ENCODE measurements at places on chromosomes 12 and 14.

GRCh38 chr14:62304257-62304656 lies 542.0 kb downstream of the SNAPC1 start:
- no peak for DNase-seq

DNA sequence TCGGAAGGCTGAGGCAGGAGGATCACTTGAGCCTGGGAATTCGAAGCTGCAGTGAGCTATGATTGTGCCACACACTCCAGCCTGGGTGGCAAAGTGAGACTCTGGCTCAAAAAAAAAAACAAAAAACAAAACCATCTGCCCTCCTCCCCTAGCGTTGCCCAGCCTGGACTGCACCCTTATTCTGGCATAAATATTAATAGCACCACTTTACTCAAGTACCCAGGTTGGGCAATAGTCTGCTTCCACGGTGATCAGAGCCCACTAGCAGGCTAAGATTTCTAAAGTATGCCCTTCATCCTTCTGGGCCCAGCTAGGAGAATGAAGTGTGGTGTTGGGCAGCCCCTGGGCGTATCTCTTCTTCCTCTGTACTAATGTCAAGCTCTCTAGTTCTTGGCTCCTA lies 33.3 kb downstream of the KCTD10 start:
- DNase-seq = no peak

- DNase-seq = no peak
Observed at GRCh38 chr12:126950266-126950665, 1316.7 kb upstream of the TMEM132C start.

GRCh38 chr12:94207849-94208621 lies 59.7 kb downstream of the PLXNC1 start:
- no peak for DNase-seq

DNA sequence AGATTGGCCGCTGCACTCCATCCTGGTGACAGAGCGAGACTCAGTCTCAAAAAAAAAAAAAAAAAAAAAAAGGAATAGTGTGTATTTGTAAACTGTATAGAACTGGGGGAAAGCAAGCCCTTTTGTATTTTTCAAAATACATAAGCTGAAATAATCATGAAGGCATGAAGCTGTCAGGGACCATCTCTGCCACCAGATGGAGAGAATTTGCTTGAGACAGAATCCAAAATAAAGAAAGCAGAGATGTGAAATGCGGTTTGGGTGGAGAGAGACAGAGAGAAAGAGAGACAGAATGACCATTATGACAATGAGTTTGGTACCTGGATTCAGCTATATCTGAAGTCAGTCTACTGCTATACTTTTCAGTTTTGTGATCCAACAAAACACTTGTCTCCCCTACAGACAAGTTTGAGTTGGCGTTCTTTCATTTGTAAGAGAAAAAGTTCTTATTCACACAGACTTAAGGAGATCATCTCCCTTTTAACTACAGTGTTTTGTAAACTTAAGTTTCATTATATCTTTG lies 155.7 kb upstream of the LRIG3 start:
- DNase-seq = no peak

DNA sequence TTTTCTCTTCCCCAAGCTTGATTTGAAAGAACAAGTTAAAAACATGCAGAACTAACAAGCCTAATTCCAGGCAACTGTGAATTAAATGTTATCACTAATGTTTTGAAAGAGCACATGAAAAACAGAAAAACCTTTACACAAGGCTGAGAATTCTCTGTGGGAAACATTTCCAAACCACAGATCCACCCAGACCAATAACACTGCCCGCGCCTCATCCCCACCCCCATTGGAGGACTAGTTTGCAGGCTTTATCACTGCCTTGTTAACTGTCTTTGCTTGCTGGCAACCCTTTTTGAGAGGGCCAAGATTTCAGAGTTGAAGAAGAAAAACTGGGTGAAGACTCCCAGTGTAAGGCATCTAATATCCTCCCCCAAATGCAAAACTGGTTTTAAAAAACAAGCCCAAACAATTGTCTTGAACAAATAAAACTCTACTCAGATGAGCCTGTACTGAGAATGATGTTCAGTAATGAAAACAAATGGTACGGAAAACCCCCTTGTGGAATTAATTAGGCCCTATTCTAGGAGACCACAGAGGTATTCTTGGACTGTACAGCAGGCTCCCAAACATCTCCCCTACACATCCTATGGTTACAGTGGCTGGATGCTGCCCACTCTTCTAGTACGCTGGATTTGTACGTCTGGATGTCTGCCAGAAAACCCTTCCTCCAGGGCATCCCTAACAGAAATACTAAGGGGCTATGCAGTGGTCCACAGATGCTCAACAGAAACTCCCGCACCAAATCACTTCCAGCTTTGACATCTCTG lies 5.8 kb downstream of the MAX start:
- no peak for DNase-seq

DNA sequence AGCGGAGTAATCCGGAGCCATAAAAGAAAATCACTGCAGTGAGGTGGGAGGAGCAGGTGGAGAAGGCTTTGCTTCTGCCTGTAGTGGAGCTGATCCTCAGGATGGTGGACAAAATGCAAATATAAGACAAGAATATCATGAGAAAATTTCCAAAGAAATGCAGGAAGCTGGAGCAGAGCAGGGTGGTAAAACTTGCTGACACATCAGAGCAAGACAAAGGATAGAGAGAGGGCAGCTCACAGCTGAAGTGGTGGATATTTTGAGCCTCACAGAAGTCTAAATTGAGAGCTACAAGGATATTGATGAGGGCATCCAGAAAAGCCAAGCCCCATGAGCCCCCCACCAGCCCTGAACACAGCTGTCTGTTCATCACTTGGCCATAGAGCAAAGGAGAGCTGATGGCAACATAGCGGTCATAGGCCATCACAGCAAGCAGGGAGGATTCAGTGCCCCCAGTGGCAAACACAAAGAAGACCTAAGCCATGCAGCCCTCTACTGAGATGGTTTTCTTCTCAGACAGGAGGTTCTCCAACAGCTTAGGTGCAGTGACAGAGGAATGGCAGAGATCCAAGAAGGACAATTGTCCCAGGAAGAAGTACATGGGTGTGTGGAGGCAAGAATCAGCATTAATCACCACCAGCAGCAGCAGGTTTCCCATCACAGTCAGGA lies 30.0 kb upstream of the ANP32D start:
- DNase-seq = no peak

- no peak for DNase-seq
Observed at GRCh38 chr14:95163666-95164065, 6.3 kb upstream of the DICER1 start.

- DNase-seq = no peak
Observed at GRCh38 chr12:58341791-58342190, 400.4 kb downstream of the ATP23 start.

DNA sequence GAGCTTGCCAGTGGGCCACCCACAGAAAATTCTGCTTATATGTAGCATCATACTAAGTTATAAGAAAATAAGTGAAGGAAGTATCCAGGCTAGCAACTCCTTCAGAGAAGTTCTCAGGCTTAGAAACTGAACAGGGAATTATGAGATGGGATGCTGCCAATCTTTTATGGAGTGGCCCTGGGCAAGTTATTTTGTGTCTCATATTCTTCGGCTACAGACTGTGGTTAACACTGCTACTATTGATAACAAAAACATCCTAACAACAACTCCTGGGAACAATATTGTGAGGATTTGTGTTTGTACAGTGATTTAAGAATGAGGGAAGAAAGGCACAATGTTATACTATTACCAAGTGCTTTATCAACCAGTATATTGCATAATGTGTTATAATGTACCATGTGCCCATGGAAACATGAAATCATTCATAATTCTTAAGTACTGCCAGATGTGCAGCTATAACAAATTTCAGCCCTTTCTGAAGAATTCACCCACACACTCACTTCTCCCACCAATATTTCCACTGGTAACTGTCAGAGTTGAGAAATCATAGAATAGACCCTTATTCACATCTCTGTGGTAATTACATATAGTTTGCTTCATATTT lies 113.3 kb upstream of the SOX5 start:
- no peak for DNase-seq

GRCh38 chr14:76015668-76016067 lies 30.1 kb downstream of the IFT43 start:
- no peak for DNase-seq

DNA sequence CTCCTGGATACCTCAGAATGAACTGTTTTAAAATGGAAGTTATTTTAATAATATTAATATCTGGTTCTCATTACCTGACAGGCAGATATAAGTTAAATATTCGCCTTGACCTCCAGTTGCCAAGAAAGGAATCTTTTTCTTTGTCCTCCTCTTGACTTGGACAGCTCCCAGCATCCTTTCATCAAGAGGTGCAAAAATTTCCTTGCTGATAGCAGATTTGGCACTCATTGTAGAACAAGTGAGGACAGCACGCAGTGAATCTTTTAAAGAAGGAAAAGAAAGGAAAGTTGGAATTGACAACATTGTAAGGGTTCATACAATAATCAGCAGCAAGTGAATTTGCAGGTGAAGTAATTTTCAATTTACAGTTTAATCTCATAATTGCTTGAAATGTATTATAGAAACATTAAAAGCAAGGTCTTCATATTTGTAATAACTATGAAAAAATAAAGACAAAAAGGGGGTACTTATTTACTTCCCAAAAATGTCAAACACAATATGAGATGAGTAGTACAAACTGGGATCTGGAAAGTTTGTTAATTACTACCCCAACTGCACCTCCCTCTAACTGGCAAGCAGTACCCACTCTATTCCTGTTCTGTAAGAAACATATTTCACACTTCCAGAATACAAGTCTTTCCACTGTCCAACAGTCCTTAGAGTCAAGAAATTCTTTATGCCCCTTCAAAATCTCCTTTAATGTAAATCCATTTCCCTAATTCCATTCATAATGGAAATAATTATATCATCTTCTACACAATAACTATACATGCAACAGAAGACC lies 75.2 kb downstream of the STXBP6 start:
- DNase-seq = no peak

DNA sequence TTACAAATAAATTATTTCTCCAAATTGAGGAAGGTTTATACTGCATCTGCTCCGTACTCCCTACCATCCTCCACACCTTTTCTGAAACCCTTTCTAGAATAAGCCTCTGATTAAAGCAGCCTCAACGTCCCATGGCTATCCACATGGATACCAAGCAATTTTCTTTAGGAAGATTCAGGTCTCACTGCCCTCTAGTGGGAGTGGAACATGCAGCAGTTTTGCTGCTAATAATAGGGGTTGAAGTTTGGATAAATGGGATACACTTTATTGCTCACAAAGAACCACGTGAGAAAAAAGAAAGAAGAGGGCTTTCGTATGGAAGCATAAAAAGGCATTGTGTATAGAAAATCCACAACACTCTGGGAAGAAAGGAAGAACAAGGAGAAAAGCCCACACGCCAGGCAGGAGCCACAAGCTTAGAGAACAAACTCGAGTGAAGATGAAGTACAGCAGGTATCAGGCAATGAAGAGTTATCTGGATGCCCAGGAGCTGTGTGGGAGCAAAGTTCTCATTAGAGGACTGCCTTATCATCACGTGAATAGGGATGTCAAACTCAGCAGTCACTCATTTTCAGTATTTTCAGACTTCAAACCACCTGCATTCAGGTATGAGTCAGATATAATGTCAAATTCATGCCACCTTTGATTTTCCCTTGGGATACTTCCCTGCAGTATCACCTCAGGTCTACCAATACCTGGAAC lies 45.8 kb downstream of the CCER1 start:
- DNase-seq = no peak

DNA sequence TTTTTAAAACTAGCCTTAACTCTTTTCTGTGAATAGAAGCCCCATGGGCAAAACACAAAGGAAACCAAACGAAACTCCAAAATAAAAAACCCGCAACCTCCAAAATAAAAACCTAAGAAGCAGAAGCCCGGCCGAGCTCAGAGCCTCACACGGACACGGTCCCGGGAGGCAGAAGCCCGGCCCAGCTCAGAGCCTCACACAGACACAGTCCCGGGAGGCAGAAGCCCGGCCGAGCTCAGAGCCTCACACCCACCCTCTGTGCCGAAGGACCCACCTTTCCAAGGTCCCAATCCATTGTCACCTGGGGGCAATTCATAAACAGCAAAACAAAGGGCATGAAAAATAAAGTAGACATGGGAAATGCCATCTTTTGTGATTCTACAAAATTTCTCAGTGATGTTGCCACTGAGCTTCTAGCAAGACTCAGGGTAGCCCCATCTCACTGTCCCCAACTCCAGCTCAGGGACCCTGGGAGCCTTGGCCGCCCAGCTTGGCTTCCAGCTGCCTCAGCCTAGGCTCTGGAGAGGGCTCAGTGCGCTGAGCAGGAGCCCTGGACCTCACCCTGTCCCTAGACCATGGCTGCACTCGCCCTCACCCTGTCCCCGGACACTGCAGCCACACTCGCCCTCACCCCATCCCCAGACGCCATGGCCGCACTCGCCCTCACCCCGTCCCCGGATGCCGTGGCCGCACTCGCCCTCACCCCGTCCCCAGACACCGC lies 82.2 kb downstream of the GALNT9 start:
- no peak for DNase-seq

DNA sequence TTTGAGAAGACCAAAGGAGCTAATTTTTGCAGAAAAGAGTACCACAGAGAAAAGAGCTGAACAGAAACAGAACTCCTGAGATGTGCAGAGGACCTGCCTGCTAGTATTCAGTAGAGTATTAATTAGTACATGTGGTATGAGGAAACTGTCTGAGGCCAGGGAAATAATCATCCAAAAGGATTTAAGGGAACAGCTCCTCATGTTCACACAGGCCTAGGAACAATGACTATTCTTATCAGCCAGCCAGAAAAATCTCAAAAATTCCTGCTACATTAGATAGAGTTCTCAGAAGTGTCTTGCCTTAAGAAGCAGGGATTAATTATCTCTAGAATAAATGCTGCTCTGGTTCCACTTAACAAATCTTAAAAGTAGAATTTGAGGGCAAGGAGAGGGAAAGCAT lies 36.4 kb downstream of the PKP2 start:
- no peak for DNase-seq

DNA sequence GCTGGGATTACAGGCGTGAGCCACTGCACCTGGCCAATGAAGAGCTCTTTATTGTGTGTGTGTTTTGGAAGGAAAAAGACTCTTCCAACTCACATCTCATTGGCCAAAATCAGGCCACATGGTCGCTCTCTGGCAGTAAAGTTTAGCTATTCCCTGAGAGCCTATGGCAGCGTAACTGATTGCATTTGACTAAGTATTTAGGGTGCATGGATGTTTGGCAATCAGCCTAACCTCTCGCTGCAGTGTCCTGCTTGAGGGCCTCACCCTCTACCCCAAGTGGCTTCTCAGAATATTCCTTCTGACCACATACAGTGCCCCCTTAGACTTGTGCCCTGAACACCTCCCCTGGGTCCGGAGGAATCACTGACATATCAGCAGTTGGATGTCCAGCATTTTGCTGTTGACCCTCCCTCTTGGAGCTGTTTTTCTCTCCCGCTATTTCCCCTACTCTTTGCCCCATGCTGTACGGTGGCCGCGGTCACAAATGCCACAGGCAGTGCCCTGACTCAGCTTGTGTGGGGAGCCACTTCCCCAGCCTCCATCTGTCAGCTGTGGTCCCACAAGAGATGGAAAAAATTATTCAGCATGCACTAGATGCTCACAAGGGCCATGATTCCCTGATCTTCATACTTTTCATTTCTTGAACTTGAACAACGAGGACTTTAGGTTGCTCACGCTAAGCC lies 9.5 kb downstream of the PHETA1 start:
- DNase-seq = no peak

GRCh38 chr12:13146336-13146938 lies 43.0 kb upstream of the GSG1 start:
- DNase-seq = no peak

- no peak for DNase-seq
Observed at GRCh38 chr14:58138031-58138713, 13.8 kb downstream of the ARMH4 start.

Data from activated naive CD4-positive, alpha-beta T cell (primary cell).